ENCODE measurements at places on chromosomes 16 and 17. TPM values are rescaled to one million over a fixed set of nuclear protein-coding genes. Genes with fewer than 3 reads are reported as not detected.

The IGFALS gene
- total RNA-seq: 1.4 TPM

DNA sequence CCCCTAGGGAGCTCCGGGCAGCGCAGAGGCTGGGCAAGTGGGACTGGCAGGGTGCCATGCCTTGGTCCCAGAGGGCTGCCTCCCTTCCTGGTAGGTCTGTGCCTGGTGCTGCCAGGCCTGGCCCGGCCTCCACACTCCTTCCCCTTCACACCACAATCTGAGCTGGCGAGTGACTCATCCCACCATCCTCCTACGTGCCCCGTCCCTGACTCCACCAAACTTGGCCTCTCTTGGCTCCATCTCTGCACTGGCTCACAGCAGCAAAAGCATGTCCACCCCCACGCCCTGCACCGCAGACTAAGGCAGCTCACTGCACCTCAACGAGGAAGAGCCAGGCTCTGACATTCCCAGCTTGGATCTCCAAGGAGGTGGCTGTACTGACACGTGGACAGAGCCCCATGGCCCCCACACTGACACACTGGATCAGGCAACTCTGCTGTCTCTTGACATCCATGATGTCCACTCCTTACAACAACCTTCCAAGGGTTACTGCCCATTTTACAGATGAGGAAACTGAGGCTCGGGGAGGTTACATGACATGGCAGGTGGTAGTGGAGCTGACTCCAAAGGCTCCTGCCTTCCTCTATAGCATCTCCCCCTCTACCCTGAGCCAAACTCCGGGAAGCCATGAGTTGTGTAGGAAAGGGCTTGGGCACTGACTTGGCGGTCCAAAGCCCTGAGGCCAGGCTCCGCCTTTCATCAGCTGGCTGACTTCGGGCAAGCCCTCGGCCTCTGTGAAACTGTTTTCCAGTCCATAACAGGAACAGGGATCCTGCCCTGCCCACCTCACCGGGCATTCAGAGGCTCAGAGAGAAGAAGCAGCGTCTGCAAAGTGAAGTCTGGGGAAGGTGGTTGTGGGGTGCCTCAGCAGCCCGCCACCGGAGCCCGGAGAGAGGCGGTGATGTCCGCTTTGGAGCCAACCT, 20.1 kb upstream of the KRT19 start:
- DNase-seq: peak; percentile 95

- DNase-seq: no peak
Observed at GRCh38 chr16:56946767-56947603, 14.8 kb upstream of the CETP start.

DNA sequence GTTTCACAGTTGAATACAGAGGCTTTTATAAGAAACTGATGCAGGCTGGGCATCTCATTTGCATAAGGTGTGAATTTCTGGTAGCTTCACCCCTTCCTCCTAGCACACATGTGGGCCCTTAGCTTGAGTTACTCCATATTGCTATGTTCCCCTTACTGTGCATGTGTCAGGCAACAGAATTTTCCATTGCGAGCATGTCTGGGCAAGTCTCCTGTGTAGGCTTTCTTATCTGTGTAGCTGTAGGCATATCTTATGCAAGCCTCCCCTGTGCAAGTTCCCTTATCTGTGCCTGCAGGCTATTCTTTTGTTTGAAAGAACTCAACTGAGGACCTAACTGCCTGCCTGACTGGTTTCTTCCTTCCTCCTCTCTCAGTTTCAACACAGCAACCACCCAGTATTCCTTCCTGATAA, 597.4 kb upstream of the CDH5 start:
- DNase-seq: no peak

GRCh38 chr17:31524926-31525800, 133.7 kb downstream of the RAB11FIP4 start:
- peak; percentile 86 for DNase-seq

DNA sequence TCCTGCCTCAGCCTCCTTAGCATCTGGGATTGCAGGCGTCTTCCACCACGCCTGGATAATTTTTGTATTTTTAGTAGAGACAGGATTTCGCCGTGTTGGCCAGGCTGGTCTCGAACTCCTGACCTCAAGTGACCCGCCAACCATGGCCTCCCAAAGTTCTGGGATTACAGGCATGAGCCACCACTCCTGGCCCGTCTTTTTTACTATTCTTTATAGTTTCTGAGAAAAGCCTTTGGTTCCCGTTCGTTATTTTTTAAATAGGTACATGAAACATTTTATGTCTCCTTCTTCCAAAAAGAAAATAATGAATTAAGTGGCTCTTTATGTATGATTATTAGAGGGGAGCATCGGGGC, 570 bp upstream of the BCO1 start:
- DNase-seq: no peak
